Body of pancreas (tissue), 4 donors: ENCODE measurements at places on chromosomes 3 and 15.

- DNase-seq: no peak
These were observed 63.6 kb upstream of the ARL8B start for GRCh38 chr3:5058471-5058951.

DNA sequence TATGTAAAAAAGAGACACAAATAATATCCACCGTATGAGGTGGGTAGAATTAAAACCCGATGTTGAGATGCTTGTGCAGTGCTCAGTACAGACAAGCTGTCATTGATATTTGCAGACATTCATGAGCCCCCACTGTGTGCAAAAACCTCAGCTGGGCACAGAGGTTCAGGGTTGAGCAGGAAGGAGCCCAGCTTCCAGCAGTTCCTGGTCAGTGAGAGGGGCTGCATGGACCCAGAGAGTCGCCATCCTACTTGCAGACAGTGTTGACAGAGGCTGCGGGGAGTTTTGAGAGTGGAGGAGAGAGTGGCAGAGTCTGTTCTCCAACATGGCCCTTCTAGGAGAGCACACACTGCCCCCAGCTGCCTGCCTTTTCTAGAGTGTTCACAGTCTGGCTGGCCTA is 6.1 kb upstream of the LTF start:
- no peak for DNase-seq

- DNase-seq: no peak
These were observed 858.5 kb upstream of the CFAP20DC start for GRCh38 chr3:59908280-59908679.

GRCh38 chr3:107727102-107727501 is 204.3 kb downstream of the BBX start:
- no peak for DNase-seq

- peak; percentile 88 for DNase-seq
These were observed 44.8 kb upstream of the RNU6-1 start for GRCh38 chr15:67884514-67885174.

GRCh38 chr15:85935182-85935581 is 140.5 kb upstream of the KLHL25 start:
- DNase-seq: no peak

DNA sequence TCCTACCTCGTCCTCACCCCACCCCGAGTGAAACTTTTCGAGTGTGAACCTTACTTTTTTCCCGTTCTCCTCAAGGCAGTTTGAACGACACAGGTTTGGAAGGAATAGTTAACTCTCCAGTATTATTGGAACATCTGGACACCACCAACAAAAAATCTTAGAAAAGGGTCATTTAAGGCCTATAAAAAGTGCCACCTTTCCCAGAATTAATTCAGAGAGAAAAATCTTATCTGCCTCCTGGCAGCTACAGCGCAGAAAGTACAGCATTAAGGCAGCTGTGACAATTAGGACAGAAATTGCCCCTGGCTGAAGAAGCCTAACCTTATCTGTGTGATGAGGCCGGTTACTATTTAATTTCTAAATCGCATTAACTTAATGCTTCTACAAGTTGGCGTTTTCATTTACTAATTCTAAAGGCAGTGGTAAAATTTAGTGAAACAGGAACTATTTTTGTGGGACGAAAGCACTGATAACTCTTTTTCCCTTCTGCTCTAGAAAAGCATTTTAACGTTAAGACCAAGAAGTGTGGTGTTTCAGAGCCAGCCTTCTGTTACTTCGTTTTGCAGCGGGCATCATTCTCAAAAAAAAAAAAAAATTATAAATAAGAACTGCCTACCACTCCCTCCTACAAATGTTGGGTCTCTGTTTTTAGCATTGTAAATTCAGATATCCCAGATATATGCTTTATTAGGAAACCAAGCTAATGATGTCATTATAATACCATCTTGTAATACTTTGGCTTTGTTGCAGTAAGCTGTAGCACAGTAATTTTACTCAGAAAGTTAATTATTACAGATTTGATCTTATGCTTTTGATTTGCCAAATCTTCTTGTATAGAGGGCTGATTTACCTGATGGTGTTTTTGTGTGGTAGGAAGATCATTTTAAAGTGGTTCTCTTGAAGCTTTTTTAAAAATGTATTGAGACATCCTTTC is 1.4 kb downstream of the ATP11B start:
- peak; percentile 10 for DNase-seq

- DNase-seq: no peak
These were observed 28.7 kb upstream of the B3GNT5 start for GRCh38 chr3:183224180-183224970.

GRCh38 chr15:92745845-92746271 is 90.3 kb upstream of the FAM174B start:
- peak; percentile 67 for DNase-seq

DNA sequence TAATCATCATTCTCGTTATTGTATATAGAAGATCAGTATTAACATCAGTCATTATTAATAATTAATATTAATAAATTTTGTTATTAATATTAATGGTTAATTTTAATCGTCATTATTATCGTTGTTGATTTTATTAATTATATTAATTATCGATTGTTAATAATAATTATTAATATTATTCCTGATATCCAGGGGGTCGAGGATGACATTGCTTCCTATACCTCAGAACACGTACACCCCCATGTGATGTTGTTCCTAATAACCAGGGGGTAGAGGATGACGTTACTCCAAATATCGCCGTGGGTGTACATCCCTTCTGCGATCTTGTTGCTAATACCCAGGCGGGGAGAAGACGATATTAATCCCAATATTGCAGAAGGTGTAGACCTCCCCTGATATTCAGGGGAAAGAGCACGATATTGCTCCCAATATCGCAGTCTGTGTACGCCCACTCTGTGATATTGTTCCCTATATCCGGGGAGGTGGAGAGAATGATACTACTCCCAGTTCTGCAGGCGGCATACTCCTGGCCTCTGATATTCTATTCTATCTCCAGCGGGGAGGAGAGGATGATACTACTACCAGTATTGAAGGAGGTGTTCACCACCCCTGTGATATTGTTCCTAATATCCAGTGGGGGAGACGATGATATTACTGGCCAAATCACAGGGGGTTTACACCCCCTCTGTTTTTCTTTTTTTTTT is 22.3 kb upstream of the BMF start:
- no peak for DNase-seq

DNA sequence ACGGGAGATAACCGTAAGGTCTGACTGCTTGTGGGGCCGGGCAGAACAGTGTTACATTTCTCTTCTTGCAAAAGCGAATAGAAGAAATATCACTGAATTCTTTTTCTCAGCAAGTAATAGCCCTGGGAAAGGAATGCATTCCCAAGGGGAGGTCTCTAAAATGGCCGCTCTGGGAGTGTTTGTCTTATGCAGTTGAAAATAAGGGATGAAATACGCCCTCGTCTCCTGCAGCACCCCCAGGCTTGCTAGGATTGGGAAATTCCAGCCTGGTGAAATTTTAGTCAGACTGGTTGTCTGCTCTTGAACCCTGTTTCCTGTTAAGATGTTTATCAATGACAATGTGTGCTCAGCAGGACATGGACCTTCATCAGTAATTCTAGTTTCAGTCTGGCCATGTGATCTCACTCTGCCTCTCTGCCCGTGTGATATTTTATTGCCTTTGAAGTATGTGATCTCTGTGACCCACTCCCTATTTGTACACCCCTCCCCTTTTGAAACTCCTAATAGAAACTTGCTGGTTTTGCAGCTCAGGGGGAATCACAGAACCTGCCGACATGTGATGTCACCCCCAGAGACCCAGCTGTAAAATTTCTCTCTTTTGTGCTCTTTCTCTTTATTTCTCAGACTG is 715.6 kb downstream of the ROBO1 start:
- no peak for DNase-seq

- peak; percentile 14 for DNase-seq
These were observed 180.9 kb upstream of the ROPN1 start for GRCh38 chr3:124172816-124173215.

DNA sequence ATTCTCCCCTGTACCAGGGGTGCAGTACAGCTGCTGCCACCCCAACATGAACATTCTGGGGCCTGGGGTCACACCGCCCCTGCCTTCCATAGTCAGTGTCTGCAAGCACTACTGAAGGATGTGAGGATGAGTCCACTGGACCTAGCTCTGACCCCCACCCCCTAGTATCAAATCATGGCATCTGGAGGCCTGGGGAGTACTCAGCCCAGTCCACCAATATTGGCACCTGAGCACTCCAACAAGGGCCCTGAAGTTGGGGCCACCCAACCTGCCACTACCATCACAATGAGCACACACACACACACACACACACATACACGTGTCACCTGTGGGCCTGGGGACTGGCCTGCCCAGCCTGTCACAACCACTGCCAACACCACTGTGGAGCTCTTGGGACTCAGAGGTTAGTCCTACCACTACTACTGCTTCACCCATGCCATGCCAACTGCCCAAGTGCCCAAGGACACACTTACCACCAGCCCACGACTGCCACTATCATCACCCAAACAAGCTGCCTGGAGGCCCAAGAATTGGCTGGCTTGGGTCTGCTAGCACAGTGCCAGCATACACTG is 253.9 kb downstream of the MCTP2 start:
- DNase-seq: no peak

DNA sequence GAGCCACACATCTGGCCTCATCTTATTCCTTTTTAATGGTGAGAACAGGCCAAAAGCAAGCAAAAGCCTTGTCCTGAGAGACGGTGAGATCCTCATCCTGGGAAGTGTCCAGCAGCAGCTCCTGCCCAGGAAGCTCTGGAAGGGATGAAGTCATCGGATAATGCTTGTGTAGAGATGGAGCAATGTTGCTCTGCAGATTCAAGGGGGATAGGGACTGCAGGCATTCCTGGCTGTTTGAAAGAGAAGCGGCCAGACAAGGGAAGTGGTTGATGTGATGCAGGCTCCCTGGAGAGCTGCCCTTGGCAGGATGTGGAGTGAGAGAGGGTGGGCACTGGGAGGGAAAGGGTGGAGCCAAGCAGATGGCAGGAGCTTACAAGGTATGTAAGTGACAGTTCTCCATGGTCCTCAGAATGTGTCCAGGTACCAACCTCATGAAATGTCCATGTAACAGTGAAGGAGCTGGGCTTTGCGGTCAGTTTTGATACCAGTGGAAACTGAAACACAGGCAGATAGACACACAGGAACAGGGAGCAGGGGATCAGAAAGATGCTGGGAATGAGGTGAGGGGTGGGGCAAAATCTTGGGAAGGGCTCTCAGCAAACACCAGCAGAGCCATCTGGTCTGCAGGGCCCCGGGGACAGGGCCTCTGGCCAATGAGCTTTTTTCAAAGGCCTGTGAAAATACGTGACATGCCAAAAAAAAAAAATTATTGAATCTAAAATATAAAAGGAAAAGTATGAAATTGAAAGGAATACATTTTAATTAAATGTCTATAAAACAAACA is 32.2 kb upstream of the LACTB start:
- DNase-seq: no peak

- no peak for DNase-seq
These were observed 186.8 kb downstream of the SATB1 start for GRCh38 chr3:18238332-18238731.

GRCh38 chr3:190097617-190098016 is 23.1 kb downstream of the P3H2 start:
- no peak for DNase-seq

- no peak for DNase-seq
These were observed 13.6 kb downstream of the GRM2 start for GRCh38 chr3:51720292-51721061.

DNA sequence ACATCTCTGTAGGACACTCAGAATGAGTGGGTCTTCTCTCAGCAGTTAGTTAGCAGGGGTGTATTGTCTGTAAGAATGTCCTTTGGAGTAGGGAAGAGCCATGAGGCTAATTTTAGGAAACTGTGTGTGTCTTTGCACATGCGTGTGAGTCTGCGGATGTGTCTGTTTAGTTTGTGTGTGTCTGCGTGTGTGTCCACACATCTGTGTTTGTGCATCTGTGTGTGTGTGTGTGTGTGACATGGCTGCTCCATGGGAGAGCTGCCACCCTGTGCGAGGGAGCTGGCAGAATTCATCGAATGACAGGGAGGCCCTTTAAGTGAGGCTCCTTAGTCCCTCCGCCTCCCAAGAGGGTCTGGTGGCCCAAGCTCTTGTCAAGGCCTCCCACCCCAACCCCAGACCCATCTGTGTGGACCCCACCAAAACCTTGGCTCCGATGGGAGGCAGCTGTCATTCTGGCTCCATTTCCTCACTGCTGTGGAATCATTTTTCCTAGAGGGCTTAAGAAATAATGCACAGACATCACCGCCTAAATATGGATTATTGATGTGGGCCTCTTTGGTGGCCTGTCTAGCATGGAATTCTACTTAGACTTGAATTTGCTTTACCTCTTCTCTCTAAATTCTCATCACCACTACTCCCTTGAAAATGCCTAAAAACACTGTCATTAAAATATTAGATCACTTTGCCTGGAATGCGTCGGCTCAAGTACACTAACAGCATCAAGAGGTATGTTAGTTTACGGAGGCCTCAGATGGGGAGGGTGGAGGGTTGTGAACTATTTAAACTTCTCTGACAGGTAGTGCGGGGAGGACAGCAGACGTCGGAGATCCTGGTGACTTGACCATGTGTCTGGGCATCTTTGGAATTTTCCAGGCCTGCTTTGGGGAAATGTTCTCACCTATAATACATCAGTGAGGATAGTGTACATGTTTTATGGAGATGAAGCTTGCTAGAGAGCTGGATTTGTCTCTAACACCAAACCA is 9.4 kb downstream of the ESYT3 start:
- DNase-seq: no peak

DNA sequence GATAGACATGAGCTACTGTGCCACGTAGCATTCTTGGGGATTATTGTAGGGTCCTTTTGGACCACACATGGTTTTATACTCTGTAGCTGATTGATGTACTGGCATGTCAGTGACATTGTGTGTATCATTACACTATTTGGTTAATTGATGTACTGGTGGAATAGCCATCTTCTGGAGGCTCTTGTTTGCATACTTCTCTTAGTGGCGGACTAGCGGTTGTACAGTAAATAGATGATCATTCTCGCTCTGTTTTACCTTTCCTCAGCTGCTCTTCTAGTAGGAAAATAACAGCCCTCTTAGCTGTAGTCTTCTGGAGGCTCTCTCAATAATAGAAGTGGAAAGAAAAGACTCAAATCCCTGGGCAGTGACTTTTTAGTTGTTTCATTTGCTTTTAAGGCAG is 24.8 kb downstream of the IGF1R start:
- DNase-seq: no peak

DNA sequence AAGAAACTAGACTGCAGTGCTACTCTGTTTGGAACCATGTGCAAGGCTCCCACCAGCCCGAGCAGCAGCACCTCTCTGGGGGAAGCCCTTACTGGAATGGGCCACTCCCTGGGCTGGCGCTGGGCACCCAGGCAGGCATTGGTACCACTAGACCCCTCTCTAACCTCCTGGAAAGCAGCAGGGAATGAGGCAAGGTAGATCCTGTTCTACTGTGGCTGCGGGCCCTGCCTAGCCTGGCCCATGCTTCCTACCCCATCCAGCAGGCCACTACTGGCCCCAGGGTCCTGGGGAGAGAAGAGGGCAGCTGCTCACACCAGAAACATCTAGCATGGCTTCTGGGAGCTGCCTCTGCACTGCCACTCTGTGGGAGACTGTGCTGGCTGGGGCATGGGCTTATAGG is 44.8 kb downstream of the MESD start:
- no peak for DNase-seq
